Heart right ventricle (tissue), 16 donors: ENCODE measurements at places on chromosomes 6 and 20.

DNA sequence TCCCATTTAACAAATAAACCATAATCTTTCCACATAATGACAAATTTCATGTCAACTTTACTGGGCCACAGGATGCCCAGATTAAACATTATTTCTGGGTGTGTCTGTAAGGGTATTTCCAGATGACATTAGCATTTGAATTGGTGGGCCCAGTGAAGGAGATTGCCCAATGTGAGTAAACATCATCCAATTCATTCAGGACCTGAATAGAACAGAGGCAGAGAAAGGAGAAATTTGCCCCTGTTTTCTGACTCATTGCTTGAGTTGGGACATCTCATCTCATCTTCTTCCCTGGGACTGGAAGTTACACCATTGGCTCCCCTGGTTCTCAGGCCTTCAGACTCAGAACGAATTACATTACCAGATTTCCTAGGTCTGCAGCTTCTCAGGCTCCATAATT is 142.9 kb downstream of the TPBG start:
- DNase-seq, result no peak

GRCh38 chr6:39249278-39249677 is 20.0 kb upstream of the KCNK5 start:
- no peak for DNase-seq

DNA sequence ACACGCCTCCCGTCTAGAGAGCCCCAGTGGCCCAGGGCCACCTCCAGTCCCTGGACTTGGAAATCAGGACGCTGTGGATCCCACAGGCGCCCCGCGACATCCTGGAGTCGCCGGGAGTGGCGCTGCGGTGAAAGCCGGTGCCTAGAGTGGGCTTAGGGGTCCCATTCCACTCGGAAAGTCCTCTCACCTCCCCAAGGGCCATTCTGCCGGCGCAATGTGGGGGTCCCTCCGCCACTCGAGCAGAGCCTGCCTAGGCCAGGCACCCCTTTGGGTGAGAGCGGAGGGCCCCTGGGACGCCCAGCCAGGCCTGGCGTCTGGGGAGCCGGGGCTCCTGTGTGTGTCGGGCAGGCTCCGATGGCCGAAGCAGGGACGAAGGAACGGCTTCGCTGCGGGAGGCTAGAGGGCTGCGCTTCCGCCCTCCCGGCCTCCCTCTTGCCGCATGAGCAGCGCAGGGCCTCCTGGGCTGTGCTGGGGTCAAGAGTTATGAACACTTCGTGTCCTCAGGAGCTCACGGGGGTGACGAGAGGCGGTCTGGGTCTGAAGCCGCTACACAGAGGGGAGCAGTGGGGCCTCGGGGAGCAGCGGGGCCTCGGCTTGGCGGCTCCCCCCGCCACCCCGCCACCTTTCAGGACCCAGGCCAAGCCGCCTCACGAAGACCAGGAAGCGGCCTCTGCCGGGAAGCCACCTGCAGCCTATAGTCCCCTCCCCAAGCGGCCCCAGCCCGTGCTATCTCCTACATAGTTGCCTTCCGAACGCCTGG is 13.6 kb downstream of the POU3F2 start:
- no peak for DNase-seq

DNA sequence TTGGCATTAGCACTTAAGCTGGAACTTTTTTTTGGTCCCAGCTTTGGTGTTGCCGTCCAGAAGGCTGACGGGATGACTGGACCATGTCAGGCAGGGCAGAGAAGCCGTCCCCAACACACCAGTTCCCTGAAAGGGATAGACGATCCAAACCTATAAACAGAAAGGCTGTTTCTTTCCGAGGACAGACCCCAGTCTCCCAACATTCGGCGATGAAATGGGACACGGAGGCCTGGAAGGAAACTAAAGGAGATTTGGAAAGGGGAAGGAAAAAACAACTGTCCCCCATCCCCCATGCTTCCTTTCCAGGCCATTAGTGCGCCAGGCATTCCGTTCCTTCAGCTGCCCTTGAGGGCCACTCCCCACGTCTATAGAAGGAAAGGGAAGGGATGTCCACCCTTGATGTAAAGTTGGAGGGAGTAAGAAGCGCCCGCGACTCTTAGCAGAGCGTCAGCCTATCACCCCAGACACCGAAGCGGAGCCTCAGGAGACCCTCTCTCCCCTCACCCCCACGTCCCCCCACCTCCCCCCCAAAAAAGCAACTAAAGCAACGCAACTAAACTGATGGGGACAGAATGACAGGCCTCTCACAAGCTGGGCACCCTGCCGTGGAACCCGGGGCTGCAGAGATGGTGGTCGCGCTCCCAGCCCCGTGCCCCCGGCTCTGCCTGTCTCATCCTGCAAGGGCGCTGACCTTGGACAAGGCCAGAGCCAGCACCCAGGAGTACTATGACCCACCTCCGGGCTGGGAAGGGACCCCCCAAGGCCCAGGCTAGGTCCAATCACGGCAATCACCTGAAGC is 638 bp downstream of the BLCAP start:
- DNase-seq, result peak; percentile 44

DNA sequence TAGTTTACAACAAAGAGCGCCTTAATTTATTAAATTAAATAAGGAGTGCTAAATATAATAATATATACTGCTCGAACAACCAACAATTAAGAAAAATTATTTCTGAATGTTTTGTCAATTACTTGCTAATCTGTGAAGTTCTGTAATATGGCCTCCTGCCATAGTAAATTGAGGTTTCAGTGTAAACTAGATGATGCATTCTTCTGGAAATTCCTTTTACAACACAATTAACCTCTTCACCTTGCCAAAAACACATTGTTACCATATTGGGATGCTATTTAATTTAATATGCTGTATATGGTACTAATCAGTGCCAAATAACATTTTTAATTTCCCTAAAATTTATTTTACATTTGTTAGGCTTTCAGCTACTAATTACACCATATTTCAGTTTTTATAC is 808.4 kb upstream of the CITED2 start:
- DNase-seq, result no peak

DNA sequence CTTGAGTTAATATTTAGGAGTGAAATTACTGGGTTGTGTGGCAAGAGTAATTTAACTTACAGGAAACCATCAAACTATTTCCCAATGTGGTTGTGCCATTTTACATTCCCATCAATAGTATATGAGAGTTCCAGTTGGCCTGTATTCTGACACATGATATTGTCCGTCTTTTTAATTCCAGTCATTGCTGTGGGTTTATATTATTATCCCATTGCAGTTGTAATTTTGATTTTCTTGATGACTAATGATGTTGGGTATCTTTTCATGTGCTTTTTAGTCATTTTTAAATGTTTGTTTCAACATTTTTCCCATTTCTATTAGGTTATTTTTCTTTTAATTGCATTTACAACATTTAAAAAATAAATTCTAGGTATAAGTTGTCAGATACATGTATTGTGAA is 614.0 kb downstream of the UTRN start:
- no peak for DNase-seq

- DNase-seq, result no peak
These were observed 29.5 kb upstream of the ELOVL5 start for GRCh38 chr6:53378208-53378607.

- no peak for DNase-seq
These were observed 88.6 kb upstream of the ARID1B start for GRCh38 chr6:156688620-156688971.

- DNase-seq, result no peak
These were observed 161.4 kb downstream of the FOXC1 start for GRCh38 chr6:1770968-1771723.

GRCh38 chr6:156508126-156508525 is 269.1 kb upstream of the ARID1B start:
- DNase-seq, result no peak

DNA sequence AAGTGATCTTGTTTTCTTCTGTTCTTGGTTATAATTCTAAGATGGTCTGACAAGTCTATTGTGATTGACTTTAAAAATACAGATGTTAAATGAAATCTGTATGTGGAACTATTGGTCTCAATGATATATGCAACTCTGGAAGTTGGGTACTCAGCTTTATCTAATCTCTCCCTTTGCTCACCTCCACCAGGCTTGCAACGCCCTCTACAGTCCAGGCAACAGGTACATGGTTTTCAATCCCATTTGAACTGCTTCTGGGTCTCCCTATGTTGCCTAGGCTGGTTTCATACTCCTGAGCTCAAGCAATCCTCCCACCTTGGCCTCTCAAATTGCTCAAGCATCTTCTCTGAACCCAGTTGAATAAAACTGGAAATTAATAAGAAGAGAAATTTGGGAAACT is 25.6 kb upstream of the HLA-DQB1 start:
- no peak for DNase-seq

DNA sequence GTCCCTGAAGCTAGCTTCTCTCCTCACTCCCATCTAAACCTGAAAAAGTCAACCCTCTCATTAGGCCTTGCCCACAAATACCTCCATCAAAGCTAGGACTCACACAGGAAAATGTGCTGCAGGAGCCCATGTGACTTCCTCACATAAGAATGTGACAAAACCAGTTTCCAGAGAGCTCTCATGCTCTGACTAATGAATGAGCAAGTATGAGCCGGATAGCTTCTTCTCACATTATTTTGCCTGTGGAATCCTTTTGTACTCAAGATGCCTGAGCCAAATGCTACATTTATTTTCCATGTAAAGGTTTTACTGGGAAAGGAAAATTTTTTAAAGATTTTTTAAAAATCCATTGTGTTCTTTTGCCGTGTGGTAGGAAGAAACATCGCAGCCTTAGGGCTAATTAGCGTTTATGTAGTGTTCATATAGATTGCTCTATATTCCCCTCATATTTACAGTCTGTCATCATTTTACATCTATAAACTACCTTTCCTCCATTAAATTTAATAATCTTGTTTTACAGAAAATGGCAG is 68.6 kb upstream of the CCN6 start:
- no peak for DNase-seq

DNA sequence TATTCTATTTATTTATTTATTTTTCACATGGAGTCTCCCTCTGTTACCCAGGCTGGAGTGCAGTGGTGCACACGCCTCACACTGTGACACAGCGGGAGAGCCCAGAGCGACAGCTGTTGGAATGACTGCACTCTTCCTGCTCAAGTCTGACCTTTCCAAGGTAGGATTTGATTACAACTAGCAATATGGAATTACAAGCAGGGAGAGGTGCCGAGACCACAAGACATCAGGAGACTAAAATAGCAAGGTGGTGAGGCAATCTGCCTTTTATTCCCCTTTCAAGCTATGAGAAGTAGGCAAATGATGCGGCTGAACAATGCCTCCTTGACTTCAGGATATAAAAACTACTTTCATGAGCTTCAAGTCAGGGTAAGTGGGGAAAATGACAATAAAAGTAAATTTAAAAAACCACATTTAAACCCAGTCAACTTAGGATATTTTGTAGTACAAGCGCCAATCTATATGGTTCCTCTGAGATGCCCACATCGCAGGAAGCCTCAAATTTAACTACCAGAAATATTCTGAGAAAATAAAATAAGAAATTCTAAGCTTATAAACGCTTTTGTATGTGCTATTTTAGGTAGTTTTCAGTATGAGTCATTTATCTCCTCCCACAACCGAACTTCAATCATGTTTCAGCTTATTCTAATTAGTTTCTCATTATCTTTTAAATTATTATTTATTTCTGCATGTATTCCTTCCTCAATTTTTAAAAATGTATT is 146.9 kb upstream of the SGK1 start:
- DNase-seq, result no peak

GRCh38 chr6:127267646-127268625 is 1.3 kb downstream of the RNF146 start:
- DNase-seq, result no peak
